T47D (cell line): ENCODE measurements at places on chromosomes 3 and 15.

DNA sequence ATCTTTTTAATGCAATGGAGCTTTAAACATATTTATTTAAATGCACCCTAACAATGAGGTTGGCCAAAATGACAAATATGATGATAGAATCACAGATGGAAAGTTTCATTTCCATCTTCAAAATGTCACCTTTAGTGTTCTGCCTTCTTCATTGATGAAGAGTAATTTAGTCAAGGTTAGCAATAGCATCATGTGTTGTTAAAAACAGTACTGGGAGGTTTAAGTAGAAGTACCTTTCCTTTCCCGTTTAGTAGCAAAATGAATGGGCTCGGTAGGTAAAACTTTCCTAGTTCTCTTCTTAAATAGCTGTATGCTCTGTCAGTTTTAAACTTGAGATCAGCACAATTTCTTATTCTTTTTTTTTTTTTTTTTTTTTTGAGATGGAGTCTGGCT, 35.1 kb downstream of the EIF2AK4 start:
- DNase-seq: no peak

- no peak for DNase-seq
Measured at GRCh38 chr15:39472621-39473297, 108.1 kb upstream of the THBS1 start.

GRCh38 chr3:184737063-184737462, 25.2 kb upstream of the MAGEF1 start:
- no peak for DNase-seq

DNA sequence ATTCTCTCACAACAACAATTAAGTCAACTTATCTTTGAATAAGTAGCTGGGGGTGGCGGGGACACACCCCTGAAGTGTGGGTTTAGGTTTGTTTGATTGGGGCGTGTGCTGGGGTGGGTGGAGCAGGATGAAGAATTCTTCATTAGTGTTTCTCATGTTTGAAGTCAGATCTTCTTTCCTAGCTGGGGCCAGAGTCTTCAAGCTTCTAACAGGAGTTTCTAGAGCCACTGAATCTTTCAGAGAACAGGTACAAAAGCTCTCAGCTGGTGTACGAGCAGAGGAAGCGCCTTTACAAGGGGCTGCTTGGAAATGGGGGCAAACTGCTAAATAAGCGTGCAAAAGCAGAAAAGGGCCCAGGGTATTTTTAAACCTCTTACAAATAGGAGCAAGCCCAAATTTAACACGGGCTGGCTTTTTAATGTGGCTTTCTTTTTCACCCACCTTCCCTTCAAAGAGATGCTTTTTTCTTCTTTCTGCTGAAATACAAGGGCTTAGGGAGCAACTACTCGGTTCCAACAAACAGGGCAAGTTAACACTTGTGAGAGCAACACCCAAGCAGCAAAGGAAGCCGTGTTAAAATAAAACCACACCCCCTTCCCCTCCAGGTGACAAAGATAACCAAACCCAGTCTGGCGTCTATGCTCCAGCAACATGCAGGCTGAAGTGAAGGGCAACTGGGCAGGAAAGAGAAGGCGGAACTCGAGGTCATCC, 86.9 kb upstream of the RASGRP1 start:
- DNase-seq: no peak

DNA sequence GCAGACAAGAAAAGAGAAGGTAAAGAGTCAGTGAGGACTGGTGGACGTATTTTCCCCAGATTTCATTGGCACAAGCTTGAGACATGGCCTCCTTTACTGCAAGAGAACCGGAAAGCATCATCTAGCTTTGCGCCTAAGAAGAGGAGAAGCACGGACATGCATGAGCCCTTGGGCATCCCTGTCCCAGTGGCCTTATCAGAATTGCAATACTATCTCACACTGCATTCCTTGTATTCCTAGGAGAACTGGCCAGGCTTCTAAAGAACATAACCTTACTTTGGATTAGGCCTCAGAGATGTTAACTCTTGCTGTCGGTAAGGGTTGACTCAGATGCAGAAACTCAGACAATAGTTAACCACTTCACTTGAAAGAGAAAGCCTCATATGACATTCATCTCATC, 229.5 kb upstream of the PRICKLE2 start:
- no peak for DNase-seq

DNA sequence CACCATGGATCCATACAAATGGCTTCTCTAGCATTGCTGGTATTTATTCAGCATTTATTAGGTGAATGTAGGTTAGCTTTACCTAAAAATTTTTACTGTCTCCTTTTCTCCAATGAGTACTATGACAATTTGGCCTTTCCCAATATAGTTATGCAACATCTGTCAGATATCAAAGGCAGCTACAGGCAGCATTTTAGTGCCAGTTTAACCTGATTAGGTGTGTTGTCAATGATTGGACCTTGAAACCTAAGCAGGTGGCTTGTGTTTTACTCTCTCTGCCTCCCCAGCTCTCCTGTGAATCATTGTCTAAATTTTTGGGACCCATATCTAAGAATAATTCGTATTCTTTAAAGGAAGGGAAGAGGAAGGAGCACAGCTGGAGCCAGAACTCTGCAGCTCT, 228.9 kb downstream of the KBTBD8 start:
- no peak for DNase-seq

DNA sequence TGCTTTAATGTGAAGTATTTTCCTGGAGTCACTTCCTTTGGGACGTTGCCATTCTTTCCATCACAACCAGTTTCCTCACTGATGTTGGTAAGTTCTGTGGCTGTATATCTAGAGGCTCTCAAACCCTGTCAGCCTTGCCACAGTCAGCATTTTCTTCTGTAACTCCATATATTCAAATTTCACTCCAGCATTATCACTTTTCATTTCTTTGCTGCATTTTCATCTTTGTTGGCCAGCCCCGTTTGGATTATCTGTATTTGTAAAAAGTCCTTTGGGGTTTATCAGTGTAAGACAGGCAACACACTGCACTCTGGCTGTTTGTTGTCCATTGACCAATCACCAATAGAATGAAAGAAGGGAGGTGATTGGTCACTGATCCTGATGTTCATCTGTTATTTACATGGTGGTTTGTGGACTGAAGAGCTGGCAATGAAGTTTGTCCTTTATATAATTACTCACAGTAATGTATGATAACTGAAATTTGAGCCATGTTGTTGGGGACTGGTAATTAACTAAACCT, 20.3 kb downstream of the GMPS start:
- DNase-seq: peak; percentile 52

- no peak for DNase-seq
Measured at GRCh38 chr3:129417326-129417725, 11.1 kb downstream of the EFCAB12 start.

GRCh38 chr3:11510356-11510755, 133.4 kb downstream of the VGLL4 start:
- no peak for DNase-seq

DNA sequence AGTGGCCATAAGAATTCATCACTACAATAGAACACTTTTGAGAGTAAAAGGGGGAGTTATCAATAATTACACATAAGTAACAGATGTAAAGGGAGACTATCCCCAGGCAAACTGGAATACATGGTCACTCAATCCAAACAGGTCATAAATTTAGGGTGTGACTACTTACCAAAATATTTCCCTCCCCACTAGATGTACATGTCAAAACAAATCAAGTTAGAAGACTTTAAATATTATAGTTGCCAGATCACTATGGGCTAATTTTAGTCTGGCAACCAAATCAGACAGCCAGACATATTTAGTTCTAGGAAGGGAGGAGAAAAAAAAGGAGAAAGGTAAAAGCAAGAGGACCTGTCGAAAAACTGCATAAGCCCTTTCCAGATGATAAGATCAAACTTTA, 23.1 kb downstream of the SLC24A5 start:
- no peak for DNase-seq

- DNase-seq: no peak
Measured at GRCh38 chr3:21697707-21698106, 53.3 kb downstream of the ZNF385D start.

DNA sequence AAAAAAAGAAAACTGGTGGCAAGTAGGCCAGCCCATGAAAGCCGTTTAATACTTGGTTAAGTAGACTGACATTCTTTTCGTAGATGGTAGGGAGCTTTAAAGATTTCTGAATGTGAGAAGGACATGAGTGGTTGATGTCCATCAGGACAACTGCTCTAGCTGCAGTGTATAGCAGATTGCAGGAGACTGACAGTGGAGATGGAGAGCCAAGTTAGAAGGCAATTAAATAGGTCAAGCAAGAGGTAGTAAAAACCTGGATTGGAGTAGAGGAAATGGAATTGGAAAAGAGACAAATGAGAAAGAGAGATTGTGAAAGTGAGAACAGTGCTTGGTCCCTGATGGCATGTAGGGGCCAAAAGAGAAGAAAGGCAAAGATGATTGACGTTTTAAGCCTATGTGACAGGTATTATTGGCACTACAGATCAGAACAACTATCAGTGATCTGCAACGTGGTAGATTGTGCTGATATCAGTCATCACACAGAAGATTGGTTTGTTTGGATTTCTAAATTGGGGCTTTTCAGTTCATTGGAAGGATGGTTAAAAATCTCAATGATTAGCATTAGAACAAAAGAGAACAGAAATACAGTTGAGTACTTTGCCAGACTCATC, 74.0 kb downstream of the CNTN4 start:
- DNase-seq: no peak

DNA sequence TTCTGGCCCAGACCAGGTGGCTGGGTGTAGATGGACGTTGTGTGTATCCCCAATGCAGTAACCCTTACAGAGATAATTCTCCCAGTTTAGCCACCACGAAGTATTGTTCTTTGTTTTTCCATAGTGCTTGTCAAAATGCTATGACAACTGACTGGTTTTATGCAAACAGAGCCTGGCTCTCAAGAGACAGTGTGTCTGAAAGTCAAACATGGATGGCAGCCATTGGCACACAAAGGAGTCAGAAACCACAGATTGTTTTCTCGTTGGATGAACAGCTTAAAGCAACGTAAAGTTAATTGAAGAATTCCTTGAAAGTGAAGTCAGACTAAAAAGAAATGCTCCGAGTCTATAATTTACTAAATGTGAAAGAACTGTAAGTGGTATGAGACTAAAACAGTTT, 91.2 kb downstream of the FILIP1L start:
- no peak for DNase-seq

- DNase-seq: no peak
Measured at GRCh38 chr15:99503411-99503810, 62.4 kb upstream of the MEF2A start.

- no peak for DNase-seq
Measured at GRCh38 chr3:178526291-178526690, 9.9 kb upstream of the KCNMB2 start.

- DNase-seq: no peak
Measured at GRCh38 chr3:101270149-101270548, 50.2 kb downstream of the IMPG2 start.

DNA sequence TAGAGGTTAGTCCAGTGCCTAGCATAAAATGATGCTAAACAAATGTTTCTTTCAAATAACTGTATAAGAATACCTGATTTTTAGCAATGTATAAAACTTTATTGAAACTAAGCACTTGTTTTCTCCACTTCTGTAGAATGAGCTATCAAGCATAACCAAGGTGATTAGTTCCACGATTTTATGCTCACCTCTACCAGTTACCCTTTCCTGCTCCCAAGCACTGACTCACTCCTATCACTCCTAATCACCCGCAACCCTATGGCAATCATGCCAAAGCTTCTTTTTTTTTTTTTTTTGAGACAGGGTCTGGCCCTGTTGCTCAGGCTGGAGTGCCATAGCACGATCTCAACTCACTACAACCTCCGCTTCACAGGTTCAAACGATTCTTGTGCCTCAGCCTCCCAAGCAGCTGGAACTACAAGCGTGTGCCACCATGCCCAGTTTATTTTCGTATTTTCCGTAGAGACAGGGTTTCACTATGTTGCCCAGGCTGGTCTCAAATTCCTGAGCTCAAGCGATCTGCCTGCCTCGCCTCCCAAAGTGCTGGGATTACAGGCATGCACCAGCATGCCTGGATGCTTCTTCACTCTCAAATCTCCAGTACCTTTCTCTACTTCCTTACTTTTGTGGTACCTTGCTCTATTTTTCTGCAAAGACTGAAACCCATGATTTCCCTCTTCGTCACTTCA, 3.9 kb downstream of the HSPBAP1 start:
- DNase-seq: no peak

- peak; percentile 37 for DNase-seq
Measured at GRCh38 chr15:69045802-69046201, 31.3 kb downstream of the NOX5 start.

DNA sequence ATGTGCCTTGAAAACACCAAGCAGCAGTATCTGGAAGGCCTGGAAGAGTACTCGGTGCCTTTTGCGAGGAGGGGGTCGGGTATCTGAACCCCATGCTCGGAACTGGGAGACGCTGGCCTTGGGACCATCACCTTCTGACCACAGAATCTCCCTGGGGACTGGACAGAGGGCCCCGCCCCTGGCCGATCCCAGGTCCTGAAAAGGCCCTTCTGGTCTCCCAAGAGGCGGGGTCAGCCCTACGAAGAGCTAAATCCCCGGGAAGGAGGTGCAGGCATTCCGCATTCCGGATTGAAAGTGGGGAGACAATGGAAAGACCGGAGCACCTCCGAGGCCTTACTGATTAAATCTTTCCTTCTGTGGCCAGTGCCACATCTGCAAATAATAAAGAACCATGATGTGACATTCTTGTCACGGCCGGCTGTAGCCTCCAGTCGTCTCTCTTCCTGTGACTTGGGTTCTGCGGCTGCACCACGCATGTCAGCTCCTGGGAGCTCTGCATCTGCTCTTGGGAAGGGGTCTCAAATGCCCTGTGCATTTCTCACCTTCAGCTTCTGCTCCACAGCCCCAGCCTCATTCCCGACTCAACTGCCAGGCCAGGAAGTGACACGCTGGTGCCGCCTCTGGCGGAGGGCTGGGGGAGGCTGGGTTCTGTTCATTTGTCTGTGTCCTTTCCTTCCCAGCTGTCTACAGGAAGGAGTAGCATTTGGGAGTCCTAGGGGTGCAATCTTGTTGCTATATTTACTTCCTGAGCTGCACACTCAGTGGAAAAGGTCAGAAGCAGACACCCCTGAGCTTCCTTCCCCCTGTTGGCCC, 173.5 kb downstream of the KLF13 start:
- no peak for DNase-seq

- no peak for DNase-seq
Measured at GRCh38 chr3:62131620-62132019, 241.7 kb downstream of the FEZF2 start.

DNA sequence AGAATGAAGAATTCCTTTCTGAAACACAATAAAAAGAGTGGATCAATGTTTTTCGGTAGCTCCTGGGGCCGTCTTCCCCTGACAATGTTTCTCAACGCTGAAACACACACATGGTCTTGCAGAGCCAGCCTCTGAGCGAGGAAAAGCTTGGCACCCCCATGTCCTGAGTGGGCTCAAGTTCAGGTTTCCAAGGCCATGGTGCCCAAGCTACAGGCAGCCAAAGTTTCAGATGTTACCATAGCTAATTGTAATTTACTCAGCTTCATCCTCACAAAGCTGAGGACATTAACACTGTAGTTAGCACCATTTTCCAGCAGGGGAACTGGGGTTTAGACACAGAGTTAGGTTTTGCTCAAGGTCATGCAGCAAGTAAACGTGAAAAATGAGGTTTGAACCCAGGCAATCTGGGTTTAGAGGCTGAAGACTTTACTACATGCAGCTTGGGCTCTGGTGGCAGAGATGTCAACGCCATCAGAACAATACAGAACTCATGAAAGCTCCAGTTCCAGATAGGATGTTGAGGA, 199.1 kb downstream of the TJP1 start:
- DNase-seq: no peak
